ENCODE measurements at places on chromosomes 11 and 22.

GRCh38 chr11:74055938-74056337, 47.1 kb upstream of the UCP3 start:
- peak; percentile 51 for DNase-seq

DNA sequence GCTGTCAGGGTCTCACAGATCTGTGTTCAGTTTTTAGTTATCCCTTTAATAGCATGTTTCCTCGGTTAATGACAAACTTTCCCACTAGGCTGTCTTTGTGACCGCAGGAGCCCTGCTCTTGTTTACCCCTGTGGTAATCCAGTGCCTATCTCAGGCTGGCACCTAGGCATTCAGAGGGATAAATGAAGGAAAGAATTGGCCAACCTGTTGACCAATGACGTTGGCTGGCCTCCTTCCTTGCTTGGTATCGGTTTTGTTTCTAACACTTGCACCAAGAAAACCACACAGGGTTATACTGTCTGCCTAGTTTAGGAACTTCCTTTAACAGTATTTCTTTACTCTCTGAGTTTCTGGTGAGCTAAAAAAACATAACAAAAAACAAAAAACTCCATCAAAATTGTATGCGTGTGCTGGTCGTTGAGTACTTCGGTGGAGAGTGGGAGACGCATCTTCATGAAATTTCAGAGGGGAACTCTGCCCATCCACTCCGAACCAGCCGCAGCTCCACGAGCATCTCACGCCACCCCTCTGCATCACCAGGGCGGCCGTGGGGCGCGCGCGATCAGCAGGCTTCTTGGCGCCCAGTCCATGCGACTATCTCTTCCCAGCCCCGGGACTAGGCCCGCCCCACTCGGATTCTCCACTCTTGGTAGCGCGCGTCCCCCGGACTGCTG, 563 bp upstream of the ENDOD1 start:
- no peak for DNase-seq

- no peak for DNase-seq
Measured at GRCh38 chr22:39128508-39128907, 24.0 kb downstream of the CBX7 start.

DNA sequence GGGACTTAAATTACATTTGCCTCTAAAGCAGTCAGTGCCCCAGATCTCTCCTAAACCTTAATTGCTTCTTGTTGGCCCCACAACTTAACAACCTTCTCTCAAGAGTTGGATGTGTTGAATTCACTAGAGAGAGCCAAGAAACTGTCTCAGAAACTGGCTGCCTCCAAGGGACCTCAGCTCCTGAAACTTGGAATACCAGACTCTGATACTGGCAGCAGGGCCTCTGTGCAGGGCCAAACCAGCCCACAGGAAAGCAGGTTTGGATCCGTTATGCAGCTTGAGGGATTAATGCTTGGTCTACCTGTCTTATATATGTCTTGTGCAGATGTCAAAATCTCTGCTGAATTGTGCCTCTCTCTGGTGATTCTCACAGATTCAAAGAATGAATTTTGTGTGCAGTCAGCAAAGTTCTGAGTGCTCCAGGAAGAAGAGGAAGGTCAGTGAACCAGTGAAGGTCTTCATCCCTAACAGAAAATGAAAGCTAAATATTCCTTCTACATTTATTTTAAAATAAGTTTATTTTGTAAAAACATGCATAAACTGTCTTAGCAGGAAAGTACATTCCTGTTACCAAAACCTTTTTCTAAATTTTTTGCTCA, 70.8 kb downstream of the LIF start:
- no peak for DNase-seq

GRCh38 chr11:120918257-120918656, 105.6 kb upstream of the TBCEL start:
- DNase-seq: no peak

DNA sequence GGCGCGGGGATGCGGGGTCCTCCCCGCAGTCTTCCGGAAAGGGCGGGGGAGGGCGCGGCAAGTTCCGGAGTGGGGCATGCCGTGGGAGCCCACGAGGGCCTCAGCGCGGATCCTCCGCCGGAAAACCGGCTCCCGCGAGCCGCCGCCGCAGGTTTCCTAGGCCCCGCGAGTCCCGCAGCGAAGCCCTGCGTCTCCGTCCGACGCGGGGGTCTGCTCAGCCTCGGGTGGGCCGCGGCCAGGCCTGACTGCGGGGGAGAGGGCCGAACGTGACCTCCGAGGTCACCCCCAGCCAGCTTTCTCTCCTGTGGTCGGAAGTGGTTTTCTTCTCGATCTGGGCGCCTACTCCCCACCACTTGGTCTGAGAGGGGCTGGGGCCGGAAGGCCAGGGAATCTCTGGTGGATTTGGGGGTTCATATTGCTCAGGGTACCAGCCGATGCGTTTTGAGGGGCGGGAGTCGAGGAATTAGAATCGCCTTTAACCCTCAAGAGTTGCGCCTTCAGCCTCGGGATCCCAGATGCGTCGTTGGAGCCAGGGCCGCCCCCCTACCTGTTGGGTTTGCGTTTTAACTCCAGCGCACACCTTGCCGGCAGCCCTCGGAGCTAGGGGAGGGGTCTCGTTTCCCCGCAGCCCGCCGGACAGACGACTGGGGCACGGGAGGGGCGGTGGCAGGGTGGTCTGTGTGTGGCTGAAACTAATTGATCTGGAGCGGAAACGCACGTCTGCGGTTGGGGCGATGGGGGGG, 3.6 kb upstream of the CCND1 start:
- DNase-seq: no peak

GRCh38 chr11:75474240-75474639, 41.2 kb upstream of the KLHL35 start:
- no peak for DNase-seq

DNA sequence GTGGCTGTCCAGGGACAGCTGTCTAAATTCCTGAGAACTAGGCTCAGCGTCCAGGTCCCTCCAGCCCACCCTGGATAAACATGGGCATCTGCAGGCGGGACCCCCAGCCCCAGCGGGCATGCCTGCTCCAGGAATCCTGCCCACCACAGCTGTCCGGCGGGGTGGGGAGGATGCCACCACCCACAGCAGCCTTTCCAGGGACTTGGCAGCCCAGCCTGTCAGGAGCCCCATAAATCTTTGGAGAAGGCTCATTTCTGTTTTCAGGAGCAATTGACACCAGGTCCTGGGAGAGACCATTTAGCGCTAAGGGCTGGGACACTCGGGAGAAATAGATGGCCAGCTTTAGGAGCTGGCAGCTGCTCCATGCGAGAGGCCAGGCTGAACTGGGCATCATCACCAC, 358.9 kb downstream of the CADM1 start:
- no peak for DNase-seq

DNA sequence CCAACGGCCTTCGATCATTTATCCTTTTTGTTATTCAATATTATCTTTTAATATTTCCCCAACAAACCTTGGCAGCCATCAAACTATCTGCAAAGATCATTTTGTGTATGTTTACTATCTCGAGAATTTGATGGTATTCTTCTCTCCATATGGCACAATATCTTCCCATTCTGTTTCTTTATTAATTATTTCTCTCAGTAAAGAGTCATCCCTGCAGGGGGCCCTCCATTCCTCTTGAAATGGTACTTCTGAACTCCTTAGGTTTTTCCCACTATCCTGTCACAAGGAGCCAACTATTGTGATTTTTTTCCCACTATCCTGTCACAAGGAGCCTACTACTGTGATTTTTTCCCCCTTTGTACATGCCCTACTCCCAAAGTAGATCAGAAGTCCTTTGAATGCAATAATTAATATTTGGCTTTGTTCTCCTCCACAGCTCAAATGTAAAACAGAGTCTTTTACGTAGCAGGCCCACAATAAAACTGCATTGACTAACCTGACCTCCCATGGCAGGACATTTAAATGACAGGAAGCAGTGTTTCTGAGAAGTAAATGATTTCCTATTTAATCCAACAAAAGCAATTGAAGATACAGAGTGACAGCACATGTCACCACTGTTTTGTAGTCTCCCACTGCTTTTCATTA, 43.3 kb downstream of the PDGFD start:
- DNase-seq: no peak

DNA sequence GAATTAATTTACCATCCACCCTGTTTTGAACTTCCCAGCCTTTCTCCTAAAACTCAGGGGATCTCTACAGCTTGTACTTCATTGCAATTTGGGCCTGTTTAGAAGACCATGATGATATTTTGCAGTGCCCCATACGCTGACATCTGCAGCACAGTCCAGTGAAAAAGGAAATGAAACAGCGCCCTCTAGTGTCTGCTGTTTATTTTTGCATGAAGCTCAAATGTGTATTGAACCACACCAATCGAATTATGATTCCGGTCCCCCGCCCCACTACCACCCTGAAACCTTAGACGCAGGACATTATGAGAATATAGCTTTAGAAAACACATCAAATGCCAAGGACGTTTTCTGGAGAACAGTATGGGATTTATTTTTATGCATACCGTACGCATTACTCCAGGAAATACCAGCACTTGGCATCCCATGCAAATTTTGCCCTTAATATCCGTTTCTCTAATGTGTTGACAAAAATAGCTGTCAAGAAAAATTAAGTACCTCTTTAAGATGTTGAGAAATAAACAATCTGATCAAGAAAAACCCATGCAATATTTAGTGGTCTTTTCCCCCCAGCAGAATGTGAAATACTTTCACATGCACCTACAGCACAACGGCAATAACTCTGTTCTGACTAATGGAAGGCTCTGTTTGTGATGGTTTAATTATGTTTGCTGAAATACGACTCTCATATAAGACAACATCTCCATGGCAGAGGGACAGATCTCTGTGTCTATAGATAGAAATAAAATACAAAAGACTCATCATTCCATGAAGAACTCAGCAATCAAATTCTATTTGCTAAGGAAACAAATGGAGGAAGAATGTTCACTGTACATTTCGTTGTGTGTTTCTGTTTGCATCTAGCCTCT, 93.9 kb downstream of the TECTA start:
- DNase-seq: no peak

- no peak for DNase-seq
Measured at GRCh38 chr11:73412308-73412707, 36.1 kb downstream of the RELT start.

DNA sequence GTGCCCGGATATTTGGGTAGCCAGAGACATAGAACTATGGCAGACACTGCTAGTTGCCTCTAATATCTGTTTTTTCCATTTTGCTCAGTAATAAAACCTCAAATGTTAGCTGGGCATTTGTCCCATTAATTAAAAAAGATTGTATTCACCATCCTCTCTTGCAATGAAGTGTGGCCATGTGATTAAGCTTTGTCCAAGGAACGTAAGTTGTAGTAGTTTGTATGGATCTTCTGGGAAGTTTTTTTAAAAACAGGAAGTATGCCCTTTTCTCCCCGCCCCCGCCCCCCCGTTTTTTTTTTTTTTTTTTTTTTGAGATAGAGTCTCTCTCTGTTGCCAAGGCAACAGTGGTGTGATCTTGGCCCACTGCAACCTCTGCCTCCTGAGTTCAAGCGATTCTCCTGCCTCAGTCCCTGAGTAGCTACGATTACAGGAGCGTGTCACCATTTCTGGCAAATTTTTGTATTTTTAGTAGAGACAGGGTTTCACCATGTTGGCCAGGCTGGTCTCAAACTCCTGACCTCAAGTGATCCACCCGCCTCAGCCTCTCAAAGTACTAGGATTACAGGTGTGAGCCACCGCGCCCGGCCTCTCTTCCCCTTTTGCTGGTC, 1.7 kb upstream of the TMEM135 start:
- DNase-seq: no peak

DNA sequence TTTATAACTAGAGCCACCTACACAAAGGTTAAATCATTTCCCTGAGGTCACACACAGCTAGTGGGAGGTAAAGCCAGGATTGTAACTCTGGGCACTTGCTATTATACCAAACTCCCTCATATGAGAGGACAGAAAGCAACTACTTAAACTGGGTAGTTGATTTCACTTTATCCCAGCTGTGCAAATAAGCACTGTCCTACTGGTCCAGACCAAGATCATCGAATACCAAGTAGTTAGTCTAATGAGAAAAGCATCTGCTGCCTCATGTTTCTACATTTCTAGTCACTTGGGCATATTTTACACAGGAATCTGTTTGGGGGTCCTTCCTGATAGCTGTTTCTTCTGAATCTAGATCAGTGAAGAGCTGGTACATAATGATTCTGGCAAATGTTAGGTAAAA, 178.6 kb upstream of the NARS2 start:
- no peak for DNase-seq

- DNase-seq: no peak
Measured at GRCh38 chr11:16136792-16137390, 219.5 kb downstream of the SOX6 start.

DNA sequence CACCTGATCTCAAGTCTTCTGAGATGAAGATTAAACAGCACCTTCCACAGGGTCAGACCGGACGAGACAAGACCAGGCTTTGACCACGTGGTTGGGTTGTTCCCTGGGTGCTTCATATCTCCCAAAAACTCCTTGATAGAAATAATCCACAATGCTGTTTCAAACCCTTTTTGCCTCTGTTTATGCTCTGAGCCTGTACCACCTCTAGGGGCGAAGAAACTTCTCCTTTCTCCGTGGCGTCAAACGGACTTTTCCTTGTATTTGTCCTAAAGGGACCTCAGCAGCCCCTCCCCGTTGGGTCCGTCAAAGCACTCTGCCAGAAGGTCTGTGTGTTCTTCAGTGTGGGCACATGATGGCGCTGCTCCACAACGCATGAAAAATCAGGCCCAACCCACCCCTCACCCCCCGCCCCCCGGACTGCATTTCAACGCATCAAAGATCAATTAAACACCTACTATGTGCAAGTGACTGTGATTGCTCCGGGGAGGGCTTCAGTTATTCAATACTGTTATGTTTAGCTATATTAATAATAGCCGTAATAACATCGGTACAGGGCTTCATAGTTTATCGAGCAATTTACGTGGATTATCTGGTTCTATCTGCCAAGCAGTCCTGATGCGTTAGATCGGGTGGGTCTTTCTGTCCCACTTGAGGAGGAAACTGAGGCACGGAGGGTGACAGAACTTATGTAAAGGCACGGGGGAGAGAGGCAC, 17.3 kb upstream of the EIF3D start:
- no peak for DNase-seq

DNA sequence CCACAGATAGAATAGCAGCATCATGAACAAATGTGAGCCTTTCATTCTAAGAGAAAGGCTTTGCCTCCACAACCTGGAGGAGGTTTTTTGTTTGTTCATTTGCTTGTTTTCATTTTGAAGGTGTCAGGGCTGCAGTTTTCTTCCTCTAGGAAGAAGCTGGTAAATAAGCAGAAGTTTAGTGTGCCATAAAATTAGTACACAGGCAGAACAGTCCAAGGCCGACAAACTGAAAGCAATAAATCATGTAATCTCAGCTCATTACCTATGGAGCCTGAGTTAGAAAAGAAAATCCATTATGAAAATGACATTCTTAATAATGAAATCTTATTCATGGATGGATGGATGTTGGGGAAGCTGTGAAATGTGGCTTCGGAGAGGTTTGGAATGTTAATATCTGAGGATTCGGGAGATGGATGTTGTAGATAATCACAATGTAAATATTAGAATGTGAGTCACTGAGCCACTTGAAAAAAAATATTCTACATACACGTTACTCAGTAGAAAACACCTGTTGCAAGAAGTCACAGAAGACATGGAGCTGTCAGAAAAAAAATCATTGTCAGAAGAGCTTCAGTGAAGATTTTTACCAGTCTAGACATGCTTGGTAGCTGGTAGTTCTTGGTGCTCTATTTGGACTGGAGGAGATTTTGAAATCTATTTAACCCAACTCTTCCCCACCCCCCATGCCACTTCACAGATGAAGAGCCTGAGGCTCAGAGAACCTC, 15.0 kb upstream of the ZDHHC13 start:
- no peak for DNase-seq

Data from epithelial cell of proximal tubule (primary cell).